ENCODE measurements at places on chromosomes 6 and 20. TPM values are rescaled to one million over a fixed set of nuclear protein-coding genes. Genes with fewer than 3 reads are reported as not detected.

VGLL2 gene
- total RNA-seq, result not detected

KHDC1 gene
- 7.2 TPM for total RNA-seq

DPPA5 gene
- not detected for total RNA-seq

TMEM244 gene
- total RNA-seq, result not detected

GPR6 gene
- 0.27 TPM for total RNA-seq

ADGRF5 gene
- 8.0 TPM for total RNA-seq

KHDC3L gene
- 0.27 TPM for total RNA-seq

- DNase-seq, result peak; percentile 12
Measured at GRCh38 chr6:52371656-52372191, 9.8 kb downstream of the PAQR8 start.

GRCh38 chr6:164042212-164042611, 627.7 kb downstream of the QKI start:
- DNase-seq, result no peak

DNA sequence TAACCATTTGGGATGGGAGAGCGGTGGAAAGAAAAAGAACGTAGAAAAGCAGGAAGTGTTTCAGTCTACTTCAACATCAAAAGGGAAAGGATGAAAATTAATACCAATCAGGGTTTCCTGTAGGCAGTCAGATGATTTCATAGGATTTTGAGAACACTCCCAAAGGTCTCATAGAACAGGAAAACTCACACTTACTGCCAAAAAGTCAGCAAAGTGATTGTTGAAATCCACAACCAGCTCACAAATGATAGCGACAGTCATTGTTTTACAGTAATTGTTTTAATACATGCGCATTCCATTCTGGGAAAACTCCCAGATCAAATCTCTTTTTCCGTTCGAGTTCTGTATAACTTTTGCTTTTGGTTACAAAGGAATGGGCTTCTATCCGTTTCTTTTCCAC, 5.3 kb upstream of the CNKSR3 start:
- DNase-seq, result no peak

- peak; percentile 50 for DNase-seq
Measured at GRCh38 chr6:125746731-125747588, 2.5 kb upstream of the HEY2 start.

- DNase-seq, result no peak
Measured at GRCh38 chr6:89037141-89037900, 43.2 kb upstream of the PNRC1 start.

- no peak for DNase-seq
Measured at GRCh38 chr20:40767615-40767924, 78.5 kb upstream of the MAFB start.

- no peak for DNase-seq
Measured at GRCh38 chr6:134201716-134202115, 116.2 kb downstream of the SGK1 start.

GRCh38 chr6:15475872-15476271, 187.0 kb downstream of the DTNBP1 start:
- no peak for DNase-seq

DNA sequence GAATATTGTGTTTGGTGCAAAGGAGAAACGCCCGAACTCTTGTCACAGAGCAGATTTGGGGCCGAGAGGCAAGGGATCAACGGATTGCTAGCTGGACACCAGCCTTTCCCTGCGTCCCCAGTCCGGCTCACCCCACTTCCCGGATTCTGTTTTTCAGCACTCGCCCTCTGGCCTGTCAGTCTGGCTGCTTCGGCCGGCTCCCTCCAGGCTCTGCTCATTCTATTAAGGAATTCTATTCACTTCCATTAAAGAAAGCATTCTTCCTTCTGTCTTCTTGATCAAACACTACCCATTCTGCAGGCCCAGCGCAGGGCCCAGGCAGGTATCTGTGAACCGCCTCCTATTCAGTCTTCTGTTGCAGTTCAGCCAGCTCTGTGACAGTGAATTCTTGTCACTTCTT, 91.7 kb downstream of the RNF182 start:
- no peak for DNase-seq

DNA sequence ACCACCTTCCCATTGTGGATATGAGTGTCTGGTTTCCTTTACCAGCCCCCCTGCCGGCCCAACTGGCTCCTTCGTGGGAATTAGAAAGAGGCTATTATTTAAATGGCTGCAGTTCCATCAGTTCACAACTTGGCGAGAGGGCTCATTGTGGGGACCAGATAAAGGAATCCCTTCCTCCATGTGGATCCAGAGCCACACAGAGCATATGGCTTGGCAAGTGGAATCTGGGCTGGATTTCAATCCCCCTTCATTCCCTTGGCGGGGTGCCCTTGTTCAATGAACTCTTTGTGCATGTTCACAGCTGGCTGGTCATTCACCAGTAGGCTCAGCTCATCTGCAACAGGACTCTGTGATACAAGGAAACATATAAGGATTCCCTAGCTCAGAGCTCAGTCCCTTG, 140.6 kb downstream of the OPN5 start:
- DNase-seq, result no peak

DNA sequence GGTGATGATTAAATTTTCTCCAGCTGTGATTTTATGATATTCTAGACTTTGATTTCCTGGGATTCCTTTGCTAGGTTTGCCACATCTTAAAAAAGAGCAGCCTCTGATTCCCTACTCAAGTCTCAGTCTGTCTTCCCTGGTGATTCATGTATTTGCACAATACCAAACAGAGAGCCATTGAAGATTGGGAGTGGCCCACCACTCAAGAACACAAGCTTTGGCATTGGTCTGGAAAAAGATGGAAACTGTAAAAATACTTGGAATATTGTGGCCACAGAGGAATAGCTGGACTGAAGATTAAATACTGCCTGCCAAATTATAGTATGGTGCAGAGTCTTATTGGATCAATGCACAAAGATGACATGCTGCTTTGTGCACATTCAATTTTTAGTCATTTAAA, 32.9 kb downstream of the PTCHD4 start:
- DNase-seq, result no peak

- DNase-seq, result peak; percentile 82
Measured at GRCh38 chr20:17806739-17807441, 107.1 kb downstream of the BANF2 start.

DNA sequence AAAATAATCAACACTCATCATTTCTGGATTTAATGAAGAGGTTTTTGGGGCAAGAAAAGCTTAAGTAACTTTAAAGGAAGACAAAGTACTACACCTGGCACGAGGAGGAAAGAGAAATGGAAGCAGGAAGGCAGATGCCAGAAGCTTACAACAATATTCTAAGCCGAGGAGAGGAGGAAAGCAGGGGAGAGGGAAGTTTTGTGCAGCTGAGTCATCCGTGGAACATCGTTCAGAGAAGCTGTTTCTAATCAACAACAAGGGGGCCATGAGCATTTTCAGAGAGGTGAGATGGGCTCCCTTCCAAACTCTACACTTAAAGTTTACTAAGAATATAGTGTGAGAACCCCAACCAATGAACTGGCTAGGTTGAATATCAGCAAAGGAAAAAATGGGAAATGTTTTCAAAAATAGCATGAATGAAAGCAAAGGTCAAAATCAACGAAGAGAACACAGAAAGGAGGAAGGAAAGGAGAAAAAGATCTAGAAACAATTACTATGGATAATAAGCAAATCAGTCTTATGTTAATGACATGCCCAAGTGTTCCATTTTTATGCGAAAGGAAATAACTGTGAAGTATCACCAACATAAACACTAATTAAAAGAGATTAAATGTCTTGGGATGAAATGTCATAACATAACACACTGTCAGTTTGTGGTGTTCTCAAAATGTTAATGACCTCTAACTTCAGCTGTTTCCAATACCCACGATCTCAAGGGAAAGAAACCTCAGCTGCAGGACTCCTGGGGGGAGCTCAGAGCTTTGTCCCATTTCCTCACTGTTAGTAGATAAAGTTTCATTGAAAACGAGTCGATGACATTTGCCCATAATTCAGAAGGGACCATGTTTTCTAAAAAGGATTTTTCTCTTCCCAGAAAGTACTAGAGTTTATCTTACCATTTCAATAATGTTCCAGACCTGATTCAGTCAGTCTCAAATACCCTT, 203.4 kb upstream of the STXBP5 start:
- no peak for DNase-seq

DNA sequence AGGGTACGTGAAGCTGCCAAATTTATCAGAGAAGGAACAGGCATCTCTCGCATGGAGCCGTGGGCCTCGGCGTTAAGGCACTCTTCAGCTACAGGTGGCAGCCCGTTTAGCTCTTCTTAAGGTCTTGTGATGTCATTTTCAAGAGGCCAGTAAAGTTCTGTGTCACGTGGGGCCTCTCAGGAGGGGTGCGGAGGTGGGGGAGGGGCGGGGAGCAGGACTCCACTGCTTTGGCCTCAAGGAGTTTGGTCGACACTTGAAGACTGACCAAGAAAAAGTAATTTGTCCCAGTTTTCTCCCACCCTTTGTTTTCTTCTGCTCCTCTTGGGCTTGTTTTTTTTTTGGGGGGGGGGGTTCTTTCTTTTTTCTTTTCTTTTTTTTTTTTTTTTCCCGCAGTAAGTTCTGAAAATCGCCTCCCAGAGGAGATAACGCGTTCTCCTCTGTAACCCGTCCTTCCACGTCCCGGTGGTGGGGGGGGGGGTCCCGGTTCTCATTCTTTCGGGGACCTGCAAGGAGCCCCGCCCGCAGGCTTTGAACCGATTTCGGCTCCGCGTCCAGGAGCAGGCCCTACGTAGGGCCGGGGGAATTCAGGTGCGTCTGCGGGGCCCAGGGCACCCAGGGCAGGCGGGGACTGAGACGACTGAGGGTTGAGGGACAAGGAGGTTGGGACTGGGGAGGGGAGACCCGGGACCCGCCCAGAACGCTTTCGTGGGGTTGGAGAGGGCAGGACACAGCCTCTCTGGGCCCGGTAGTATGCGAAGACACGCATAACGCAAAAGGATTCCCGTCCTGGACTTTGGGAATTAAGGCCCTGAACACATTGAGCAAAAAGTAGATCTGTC, 26.0 kb downstream of the GPX6 start:
- no peak for DNase-seq

DNA sequence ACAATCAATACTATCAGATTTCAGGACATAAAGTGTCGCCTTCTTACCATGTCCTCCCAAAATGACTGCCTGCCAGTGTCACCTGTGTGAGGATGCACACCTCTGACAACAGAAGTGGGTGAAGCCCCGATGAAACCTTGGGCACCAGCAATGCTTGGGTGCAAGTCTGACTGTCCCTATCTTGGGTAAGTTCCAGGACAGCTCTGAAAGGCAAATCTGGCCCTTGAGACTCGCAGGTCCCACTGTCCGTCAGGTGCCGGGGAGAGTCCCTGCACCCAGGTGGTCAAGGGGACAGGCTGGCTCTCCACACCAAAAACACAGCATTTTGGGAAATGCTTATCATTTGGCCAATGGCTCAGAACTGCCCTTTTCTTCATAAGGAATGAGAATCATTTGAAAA, 43.3 kb downstream of the EZR start:
- DNase-seq, result no peak

- DNase-seq, result peak; percentile 78
Measured at GRCh38 chr6:30130887-30131862, 4.8 kb upstream of the TRIM40 start.

- peak; percentile 4 for DNase-seq
Measured at GRCh38 chr6:13194852-13195251, 133.5 kb downstream of the TBC1D7 start.

DNA sequence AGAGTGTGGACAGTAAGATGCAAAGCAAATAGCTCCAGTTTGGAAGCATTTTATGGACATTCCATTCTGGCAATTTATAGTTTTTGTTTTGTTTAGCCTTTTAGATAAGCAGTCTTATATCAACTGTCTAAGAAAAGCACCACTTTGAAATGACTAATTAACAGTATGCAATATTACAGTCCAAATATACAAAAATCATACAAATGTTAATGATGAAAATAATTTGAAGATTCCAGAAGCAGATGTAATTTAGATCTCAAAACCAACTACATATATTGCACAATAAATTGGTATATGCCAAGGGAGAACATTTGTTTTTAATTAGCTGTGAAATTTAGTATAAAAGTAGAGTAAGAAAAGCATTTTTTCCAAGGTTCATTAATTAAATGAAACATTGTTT, 158.8 kb downstream of the KIF6 start:
- no peak for DNase-seq

DNA sequence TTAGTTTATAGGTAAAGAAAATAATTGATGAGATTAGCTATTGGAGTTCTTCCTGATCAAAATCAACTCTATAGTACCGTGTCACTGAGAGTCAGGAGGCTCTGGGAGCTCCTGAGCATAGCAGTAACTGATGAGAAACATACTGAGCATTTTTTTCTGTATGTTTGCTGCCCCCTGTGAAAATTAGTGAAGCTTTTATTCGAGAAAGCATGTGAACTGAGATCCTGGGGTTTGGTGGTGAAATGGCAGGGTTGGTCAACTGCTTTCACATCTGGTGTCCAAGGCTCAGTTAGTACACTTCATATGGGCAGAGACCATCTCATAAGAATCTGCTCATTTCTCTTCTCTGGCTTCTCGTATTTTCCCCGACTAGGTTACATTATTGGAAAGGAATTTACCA, 4.1 kb upstream of the ABT1 start:
- no peak for DNase-seq

DNA sequence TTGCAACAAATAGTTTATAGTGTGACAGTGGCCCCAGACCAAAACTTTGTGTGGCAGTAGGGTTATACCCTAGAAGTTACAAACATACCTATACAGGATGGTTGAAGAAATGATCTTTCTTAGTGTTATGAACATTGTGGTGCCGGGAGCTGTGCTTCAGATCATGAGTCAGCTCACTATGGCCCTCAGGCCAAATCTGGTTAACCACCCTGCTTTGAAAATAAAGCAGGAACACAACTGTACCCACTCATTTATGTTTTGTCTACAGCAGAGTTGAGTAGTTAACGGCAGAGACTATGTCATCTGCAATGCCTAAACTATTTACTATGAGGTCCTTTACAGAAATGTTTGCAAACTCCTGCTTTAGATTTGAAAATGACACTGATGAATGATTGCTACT, 24.3 kb downstream of the AKAP7 start:
- no peak for DNase-seq

DNA sequence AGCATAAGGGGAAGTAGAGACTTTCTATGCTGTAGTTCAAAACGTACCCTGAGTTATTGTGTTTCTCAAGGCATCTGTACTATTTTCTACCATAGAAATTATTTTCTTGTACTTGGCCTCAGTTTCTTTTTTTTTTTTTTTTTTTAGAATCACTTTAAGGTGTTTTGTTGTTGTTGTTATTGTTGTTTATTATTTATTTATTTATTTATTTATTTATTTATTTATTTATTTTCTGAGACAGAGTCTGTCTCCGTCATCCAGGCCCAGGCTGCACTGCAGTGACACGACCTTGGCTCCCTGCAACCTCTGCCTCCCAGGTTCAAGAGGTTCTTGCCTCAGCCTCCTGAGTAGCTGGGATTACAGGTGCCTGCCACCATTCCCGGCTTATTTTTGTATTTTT, 179.1 kb downstream of the GRIK2 start:
- no peak for DNase-seq

DNA sequence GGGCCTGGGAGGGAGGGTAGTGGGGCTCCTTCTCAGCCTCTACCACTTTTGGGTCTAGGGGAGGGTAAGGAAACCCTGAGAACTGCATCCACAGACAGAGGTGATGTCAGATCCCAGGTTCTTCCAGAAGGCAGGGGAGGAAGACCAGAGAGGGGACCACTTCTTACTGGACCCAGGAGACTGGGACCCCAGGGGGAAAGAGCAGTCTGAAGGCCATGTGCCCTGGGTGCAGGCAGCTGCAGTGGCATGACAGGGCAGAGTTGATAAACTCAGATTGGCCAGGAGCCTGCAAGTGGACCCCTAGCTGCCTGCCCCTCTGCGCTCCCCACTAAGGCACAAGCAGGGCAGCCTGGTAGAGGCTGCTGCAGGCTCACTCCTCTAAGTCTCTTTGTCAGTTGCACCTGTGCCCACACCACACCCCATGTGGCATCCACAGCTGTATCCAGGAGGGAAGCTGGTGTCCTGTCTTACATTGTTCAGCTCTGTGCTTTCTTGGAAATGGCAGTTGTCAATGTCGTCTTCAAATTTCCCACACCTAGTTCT, 2.7 kb downstream of the CST9L start:
- DNase-seq, result no peak

Data from cerebellum (tissue), 4 donors.